NCI-H1417 treated with DMSO at 0.1 percent for 48 hours (cell line): ENCODE measurements at places on chromosomes 1 and 21.
A peak's percentile ranks its signal among the peaks of the same experiment; 100 is the strongest.

- DNase-seq: no peak
These were observed 164.7 kb downstream of the GALNT2 start for GRCh38 chr1:230231774-230232145.

- no peak for DNase-seq
These were observed 73.3 kb downstream of the SNRPE start for GRCh38 chr1:203934651-203935050.

DNA sequence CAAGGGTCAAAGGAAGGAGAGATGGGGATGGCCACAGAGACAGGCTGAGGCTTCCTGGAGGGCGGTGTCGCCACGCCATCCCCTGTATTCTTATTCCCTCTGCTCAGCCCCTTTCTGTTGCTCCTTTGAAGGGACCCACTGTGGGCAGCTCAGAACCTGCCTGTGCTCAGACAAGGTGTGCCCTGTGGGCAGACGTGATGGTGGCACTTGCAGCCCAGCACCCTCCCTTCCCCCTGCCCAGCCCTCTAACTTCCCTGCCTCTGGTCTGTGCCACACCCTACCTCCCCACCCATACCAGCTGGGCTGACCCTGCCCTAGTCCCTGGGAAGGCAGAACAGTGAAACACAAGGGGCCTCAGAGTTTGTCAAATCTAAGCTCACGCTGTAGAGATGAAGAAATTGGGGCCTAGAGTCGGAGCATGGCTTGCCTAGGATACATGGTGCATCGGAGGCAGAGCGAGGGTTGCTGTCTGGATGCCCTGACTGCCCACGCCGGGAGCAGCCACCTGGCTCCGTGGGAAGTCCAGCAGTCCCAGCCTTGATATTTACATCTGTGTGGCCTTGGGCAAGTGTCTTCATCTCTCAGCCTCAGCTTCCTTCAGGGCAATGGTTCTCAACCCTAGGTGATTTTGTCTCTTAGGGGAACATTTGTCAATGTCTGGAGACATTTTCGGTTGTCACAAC lies 68.6 kb upstream of the RUNX3 start:
- no peak for DNase-seq

GRCh38 chr1:233615571-233615970 lies 1.7 kb downstream of the KCNK1 start:
- no peak for DNase-seq

GRCh38 chr1:43302201-43302600 lies 1.4 kb downstream of the TIE1 start:
- DNase-seq: no peak

DNA sequence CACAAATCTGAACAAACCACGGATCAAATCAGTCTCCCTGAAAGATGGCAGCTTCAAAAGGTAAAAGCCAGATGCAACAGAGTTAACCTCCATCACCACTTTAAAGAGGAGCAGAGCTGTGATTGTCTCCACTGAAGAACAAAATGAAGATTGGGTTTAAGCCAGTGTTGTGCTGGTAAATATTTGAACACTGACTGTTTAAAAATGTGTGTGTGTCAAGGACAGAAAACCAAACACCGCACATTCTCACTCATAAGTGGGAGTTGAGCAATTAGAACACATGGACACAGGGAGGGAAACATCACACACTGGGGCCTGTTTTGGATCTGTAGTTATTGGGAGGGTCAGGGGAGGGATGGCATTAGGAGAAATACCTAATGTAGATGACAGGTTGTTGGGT lies 83.9 kb downstream of the ST6GALNAC5 start:
- no peak for DNase-seq

DNA sequence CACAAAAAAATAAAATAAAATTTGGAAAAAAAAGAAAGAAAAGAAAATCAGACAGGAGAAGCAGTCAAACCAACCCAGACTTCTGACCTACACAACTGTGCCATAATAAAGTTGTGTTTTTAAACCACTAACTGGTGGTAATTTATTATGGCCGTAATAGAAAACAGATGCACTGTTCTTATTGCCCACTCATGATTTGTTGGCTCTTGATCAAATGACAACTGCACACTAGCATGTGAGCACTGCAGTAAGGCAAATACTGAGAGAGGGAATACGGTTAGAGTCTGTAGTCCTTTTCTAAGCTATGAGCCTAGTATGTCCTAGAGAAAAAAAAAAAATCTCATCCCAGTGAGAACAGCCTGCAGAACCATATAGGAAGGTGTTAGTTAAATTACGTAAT lies 61.2 kb upstream of the TNR start:
- no peak for DNase-seq

GRCh38 chr1:32345289-32345827 lies 9.3 kb upstream of the MARCKSL1 start:
- no peak for DNase-seq

- DNase-seq: no peak
These were observed 60.4 kb downstream of the IRF2BP2 start for GRCh38 chr1:234549447-234550021.

DNA sequence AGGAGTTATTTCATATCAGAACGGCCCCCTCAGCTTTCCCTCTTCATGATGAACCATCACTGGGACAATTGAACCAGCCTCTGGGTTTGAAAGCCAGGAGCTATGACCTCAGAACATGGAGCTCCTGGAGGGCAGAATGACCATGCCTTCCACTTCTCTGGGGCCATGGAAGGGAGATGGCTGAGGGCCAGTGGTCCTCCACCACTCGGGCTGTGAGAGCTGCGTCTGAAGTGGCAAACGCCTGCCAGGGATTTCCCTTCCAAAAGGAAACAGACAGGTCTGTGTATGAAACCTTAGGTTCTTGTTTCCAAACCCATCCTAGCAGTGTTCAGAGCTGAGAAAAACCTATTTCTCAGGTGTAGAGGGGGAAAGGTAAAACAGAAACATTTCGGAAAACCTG lies 22.5 kb downstream of the PKP1 start:
- DNase-seq: no peak

GRCh38 chr1:91398291-91398690 lies 6.3 kb downstream of the HFM1 start:
- DNase-seq: no peak

DNA sequence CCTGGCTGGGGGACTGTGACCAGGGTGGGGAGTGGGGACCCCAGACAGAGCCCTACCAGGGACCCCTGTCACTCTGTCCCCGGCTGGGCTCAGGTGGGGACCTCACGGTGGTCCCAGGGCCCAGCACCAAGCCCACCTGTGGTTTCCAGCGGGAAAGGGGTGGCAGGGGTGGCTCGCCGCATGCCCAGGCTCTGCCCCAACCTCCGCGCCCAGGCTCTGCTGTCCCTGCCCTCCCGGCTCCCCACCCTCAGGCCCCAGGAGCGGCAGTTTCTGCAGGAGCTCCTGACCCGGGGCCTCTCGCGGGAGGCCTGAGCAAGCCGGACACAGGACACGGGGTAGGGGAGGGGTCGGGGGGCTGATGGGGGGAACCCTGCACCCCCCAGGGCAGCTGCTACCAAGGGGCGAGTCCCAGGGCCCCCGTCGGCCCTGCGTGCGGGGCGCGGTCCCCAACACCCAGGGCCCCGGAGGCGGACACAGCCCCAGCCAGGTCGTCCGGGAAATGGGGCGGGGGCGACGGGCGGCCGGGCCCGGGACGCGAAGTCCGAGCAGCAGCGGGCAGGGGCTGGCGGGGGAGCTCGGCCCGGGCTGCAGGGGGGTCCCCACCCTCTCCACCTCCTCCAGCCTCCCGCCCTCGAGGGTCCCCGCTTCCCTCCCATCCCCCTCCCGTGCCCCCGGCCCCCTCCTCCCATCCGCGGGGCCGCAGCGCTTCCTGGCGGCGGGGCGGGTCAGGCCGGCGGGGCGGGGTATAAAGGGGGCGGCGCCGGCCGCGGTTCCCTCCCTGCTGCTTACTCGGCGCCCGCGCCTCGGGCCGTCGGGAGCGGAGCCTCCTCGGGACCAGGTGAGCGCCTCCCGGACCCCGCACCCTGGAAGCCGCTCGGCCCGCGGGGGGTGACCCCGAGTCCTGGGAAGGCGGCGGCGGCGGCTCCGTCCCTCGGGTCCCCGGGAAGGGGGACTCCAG lies at the start of gene COL6A2:
COL6A2 (plus strand) TSS at position 777 of the 958 bp plus-strand sequence.
- DNase-seq: no peak

GRCh38 chr1:233113009-233113879 lies 162.8 kb downstream of the NTPCR start:
- DNase-seq: no peak

DNA sequence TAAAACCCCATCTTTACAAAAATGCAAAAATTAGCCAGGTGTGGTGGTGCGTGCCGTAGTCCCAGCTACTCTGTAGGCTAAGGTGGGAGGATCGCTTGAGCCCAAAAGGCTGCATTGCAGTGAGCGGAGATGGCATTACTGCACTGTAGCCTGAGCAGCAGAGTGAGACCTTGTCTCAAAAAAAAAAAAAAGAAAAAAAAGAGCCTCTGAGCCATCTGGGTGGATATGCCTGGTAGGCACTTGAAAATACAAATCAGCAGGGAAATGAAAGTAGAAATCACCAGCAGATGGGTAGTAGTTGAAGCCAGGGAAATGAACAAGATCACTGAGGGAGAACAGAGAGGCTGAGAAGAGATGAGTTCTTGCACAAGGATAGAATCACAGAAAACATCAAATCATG lies 131.0 kb upstream of the HMCN1 start:
- no peak for DNase-seq

GRCh38 chr1:193456811-193457280 lies 270.4 kb upstream of the B3GALT2 start:
- DNase-seq: no peak

- DNase-seq: no peak
These were observed 153.4 kb downstream of the PBX1 start for GRCh38 chr1:164712131-164713036.

DNA sequence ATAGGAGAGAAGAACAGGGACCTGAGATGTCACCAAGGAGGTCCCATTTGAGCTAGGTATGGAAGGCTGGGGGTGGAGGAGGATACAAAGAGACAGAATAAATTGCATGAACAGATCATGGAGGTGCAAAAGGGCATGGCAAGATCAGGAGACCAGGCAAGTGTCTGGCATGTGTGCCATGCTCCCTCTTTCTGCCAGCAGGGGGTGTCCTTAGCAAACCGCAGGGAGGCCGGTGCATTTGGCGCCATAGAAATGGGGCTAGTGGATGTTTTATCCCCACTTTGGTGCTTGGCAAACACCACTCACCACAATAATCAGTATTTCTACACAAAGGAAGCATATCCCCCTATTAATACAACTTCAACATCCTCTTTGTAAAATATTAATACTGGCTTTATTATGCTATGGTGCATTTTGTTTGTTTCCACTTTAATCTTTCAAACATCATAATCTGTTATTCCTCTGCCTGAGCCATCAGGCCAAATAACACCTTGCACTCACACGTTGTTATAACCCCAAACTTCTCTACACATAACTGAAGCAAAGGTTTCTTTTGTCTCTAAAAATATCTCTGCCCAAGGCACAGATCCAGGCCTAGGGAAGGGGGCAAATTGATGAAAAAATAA lies 25.9 kb downstream of the S100A6 start:
- no peak for DNase-seq

GRCh38 chr1:51616490-51616889 lies 402 bp upstream of the OSBPL9 start:
- DNase-seq: no peak

DNA sequence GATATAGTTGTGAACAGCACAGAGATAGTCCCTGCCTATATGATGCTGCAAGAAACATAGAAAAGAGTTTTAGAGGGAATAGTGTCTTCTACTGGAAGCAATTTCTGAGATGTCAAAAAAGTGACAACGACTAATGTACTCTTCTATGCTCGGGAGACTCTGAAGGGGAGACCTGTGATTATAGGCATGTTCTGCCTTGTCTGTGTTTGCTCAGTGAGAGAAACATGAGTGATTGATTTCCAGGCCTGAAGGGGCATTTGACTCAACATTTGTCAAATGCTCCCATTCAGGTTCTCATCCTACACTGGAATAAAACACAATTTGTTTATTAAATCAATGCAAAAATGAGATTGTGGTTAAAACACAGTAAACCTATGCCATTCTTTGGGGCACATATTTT lies 131.8 kb downstream of the CTH start:
- DNase-seq: peak; percentile 47

DNA sequence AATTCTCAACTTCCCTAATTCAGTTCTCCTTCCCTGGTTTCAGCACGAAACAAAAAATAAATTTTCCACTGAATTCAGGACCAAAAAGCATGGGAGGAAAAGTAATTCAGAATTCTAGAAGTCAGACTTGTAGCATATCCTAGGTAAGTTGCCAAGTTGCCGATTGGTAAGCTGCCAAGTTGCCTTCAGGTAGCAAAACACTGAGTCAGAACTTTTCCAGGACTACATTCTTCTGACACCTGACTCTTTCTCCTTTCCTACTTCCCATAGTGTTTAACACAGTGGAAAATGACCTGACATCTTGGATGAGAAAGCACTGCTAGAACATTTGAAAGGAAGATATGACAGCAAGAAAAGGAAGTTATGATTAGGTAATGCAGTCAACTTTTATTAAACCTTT lies 322.8 kb downstream of the SPATA17 start:
- no peak for DNase-seq

DNA sequence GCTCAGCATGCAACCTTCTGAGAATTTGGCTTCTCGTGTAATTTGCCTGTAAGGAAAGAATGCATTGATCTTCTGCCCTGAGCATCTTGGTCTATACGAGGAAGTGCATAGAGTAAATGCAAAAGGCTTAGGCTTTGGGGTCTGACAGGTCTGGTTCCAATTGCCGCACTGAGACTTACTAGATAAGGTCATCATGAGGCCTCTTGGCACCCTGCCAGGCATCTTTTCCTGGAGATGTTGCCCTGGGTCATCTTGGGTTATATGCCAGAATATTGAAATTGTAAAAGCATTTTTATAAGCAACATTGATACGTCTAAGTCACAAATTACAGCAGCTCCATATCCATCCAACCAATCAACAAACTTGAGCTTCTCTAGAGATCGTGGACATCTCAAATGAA lies 108.8 kb upstream of the WARS2 start:
- DNase-seq: no peak

GRCh38 chr1:245046769-245047168 lies 108.0 kb upstream of the KIF26B start:
- DNase-seq: peak; percentile 15

DNA sequence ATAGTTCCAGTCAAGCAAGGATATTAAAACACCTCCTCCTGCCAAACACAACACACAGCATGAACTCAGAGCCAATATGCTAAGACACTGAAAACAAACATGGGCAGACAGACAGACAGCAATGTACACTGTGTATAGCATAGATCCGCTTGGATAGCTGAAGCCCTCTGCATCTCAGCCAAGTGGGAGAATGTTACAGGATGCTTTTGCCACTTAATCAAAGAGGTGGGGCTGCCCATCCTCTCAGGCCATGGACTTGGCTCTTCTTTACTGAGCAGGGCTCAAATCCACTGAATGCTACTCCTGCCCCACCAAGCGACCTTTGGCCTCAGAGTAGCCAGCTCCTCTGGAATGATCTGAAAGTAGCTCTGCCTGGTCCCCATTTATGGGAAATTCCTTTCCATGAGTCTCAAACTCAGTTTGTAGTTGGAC lies 64.7 kb upstream of the NGF start:
- no peak for DNase-seq
